ENCODE measurements at places on chromosomes 11 and 22.

GRCh38 chr22:46612904-46613605, 7.1 kb upstream of the GRAMD4 start:
- no peak for DNase-seq

DNA sequence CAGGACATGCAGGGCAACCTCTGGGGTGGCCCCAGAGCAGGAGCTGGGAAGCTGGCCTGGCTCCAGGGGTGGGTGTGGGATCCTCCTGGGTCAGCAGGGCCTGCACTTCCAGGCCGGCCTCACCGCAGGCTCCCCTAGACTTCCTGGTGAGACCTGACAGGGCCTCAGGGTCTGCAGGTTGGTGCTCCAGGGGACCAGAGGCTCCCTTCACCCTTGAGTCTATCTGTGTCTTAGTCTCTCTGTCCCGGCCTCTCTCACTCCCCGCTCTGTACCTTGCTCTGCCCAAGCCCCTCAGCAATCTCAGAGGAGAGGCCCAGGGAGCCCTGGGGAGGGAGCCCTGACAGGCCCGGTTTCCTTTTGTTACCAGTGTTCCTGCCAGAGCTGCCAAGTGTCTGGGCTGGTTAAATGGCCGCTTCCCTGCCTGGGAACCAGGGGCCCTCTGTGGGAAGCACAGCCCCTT, 13.9 kb downstream of the CD82 start:
- DNase-seq = no peak

GRCh38 chr22:42752230-42752746, 31.6 kb upstream of the A4GALT start:
- no peak for DNase-seq

GRCh38 chr11:72591785-72592502, 82.3 kb downstream of the PDE2A start:
- DNase-seq = no peak

GRCh38 chr22:37230673-37231405, 13.2 kb downstream of the RAC2 start:
- DNase-seq = no peak

GRCh38 chr11:124875401-124875800, 10.2 kb downstream of the ROBO3 start:
- no peak for DNase-seq

GRCh38 chr22:24424001-24424900, 3.1 kb upstream of the ADORA2A start:
- no peak for DNase-seq

DNA sequence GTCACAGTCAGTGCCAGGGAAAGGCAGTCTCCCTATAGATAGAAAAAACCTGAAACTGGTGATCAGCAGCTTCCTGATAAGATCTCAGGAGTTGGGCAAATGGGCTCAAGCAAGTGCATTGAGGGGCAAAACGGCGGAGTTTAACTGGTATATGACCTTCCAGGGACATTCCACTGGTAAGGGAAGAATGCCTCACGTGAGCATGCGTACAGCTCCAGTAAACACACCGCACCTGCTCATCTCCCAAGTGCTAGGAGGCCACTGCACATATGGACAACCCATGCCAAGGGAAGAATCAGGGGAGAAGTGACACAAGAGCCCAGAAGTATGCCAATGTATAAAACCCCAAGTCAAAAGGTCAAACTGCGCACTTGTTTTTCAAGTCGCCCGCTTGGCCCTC, 11.6 kb downstream of the HEPHL1 start:
- DNase-seq = no peak

DNA sequence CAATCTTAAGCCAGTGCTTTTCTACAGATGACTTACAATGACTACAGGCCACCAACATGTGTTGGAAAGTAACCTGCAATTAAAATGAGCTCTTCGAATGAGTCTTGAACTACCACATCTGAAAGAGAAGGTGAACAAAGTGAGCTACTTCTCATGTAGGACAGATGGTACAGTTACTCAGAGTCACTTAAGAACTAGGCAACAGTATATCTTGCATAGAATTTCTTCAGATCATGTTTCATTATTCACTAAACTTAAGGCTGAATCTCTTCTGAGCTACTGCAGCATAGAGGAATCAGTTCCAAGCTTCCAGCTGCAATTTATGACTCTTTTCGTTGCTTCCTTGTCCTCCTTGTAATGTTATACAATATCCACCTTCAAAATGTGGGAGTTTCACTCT, 270.9 kb downstream of the TTC28 start:
- no peak for DNase-seq

DNA sequence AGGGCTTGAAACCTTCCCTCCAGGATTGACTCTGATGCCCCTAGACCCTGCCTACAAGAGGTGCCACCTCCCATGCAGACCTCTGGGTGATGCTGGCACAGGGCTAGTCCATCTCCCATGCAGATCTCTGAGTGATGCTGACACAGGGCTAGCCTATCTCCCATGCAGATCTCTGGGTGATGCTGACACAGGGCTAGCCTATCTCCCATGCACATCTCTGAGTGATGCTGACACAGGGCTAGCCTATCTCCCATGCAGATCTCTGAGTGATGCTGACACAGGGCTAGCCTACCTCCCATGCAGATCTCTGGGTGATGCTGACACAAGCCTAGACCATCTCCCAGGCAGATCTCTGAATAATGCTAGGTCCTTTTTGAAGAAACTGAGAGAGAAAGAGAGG, 321.7 kb downstream of the NTM start:
- DNase-seq = no peak

DNA sequence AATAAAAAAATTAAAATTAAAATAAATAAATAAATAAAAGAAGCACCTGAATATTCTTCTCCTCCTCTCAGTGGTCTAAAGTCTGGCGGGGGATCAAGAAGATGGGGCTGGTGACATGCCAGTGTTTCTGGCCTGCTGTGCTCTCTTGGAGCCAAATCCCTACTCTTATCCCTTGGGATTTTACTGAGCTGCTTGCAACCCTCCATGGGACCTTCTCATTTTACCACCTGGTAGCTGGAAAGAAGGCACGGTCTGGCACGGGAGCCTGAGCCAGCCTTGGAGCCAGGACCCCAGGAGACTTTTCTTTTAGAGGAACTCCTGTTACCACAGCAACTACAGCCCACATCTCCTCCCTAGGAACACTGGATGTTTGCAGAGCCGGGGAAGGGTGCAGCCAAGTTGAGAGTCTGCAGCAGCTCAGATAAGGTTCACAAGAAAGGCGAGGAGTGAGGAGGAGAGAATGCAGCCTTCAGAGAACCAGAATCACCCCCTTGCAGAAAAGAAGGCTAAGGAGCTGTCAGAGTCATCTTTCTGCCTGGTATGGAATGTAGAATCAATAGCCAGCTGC, 21.4 kb downstream of the CD6 start:
- no peak for DNase-seq

- no peak for DNase-seq
These were observed 519 bp downstream of the ARRB1 start for GRCh38 chr11:75350743-75351540.

DNA sequence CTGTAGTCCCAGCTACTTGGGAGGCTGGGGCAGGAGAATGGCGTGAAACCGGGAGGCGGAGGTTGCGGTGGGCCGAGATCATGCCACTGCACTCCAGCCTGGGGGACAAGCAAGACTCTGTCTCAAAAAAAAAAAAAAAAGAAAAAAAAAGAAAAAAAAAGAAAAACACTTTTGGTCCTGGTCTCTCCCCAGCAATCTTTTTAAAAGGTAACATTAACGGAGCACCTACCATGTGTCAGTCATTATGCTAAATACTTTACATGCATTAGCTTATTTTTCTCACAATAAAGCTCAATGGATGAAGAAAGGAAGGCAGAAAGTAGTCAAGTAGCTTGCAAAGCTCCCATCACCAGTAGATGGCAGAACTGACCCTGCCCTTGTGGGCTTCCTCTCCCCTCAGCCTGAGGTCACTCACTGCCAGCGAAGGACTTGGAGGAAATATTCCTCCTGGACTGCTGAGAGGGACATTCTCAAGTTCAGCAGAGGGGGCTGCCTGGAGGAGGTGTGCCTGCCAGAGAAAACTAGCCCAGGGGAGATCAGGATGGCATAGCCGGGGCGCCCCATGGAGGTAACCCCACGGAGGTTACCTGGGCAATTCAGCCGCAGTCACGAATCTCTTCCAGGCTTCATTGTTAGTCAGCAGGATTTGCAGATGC, 15.5 kb downstream of the APOL3 start:
- no peak for DNase-seq

- no peak for DNase-seq
These were observed 74.0 kb upstream of the TTC12 start for GRCh38 chr11:113240389-113240788.

GRCh38 chr11:20087118-20087521, 73.2 kb downstream of the DBX1 start:
- no peak for DNase-seq

DNA sequence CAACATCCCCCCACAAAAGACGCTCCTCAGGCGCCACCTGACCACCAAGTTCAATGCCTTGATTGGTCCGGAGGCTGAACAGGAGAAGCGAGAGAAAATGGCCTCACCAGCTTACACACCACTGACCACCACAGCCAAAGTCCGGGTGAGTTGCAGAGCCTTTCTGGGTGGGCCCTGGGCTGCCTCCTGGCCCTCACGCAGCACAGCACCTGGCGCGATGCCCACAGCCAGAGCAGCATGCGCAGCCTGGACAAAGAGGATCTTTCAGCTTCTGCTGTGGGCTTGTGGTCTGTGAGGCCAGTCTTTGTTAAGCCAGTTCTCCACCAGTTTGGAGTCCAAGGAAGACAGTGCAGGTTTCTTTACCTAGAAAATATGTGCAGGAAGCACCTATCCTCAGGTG, 21.6 kb downstream of the CYB5R2 start:
- no peak for DNase-seq

DNA sequence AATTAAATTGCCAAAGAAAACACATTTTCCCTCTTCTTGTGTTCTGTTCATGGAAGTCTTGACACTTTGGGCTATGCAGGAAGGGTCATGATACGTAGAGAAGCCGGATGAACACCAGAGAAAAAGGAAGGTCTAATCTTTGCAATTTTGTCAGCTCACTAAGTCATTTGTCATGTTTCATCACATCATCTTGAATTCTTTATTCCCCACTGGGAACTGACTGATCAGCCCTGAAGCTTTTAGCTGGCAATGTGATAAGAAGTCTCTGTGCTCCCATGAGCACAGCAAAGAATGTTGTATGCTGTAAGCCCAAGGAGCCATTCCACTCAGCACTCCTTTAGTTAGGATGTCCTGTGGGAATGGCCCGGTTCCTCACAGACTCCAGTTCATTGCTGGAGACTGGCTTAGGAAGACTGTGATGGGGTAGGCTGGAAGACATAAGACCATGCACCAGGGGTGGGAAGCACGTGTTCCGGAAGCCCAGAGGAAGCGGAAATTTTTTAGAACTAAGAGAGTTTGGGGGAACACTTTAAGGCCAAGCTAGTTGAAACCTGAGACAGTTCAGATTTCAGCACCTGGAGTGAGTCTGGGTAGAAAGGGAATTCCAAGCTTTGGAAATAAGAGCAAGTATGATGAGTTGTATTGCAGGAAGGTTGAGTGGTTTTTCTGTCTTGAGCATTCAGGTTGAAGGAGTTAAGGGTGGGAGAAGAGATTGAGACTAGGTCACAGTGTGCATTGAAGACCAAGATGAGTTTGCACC, 306.7 kb upstream of the MTNR1B start:
- DNase-seq = no peak

- DNase-seq = no peak
These were observed 19.5 kb downstream of the MYBPC3 start for GRCh38 chr11:47332791-47333525.

DNA sequence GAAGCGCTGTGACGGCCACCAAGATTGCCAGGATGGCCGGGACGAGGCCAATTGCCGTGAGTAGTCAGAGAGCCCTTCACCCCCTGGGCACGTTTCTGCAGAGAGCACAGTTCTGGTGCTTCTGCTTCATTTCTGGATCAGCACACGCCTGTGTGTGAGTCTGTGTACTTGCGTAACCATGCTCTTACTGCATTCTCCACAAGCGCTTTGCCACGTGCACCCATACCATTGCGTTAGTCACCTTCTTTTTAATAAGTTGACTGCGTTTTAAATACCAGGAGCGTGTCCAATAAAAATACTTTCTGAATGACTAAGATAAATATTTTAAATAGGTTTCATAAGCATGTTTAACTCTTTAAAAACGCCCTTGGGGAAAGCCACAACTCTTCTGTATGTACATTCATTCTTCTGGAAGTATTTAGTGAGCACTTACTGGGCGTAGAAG, 143.0 kb upstream of the SORL1-AS1 start:
- no peak for DNase-seq

- DNase-seq = no peak
These were observed 19.4 kb downstream of the HTR3A start for GRCh38 chr11:113994077-113994954.
